ENCODE measurements at places on chromosomes 4 and X.

DNA sequence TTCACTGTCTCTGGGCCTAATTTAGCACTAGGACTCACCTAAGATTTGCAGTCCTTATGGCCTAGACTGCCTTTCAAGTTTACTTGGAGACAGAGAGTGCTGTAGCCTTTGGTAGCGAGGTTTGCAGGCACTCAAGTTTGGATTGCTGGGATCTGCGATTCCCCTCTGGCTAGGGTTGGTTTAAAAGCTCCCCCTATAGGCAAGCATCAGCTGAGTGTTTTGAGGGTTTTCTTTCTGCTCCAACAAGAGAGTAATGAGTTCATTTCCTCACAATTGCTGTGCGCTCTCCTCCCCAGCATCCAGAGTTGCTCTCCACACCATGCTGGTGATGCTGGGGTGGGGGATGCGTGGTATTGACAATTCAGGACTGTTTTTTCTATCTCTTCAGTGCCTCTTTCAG is 206.9 kb downstream of the GLUD2 start:
- DNase-seq, result no peak

DNA sequence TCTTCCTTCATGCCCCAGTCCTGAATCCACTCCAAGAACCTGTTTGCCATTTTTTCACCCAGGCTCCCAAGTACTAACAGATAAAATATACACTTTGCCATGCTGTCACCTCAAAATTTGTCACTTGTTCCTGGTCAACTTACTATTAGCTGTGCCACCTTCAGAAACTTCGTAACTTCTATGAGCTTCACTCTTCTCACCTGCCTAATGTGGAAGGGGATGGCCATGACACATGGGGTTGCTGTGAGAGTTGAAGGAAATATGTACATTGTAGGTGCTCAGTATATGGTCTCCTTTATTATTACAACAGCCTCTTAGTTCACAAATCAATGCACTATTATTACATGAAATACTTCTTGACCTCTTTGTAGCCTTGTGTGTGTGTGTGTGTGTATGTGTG is 10.4 kb downstream of the TMSB4X start:
- no peak for DNase-seq

GRCh38 chr4:54954656-54955388 is 170.6 kb downstream of the KDR start:
- DNase-seq, result no peak

DNA sequence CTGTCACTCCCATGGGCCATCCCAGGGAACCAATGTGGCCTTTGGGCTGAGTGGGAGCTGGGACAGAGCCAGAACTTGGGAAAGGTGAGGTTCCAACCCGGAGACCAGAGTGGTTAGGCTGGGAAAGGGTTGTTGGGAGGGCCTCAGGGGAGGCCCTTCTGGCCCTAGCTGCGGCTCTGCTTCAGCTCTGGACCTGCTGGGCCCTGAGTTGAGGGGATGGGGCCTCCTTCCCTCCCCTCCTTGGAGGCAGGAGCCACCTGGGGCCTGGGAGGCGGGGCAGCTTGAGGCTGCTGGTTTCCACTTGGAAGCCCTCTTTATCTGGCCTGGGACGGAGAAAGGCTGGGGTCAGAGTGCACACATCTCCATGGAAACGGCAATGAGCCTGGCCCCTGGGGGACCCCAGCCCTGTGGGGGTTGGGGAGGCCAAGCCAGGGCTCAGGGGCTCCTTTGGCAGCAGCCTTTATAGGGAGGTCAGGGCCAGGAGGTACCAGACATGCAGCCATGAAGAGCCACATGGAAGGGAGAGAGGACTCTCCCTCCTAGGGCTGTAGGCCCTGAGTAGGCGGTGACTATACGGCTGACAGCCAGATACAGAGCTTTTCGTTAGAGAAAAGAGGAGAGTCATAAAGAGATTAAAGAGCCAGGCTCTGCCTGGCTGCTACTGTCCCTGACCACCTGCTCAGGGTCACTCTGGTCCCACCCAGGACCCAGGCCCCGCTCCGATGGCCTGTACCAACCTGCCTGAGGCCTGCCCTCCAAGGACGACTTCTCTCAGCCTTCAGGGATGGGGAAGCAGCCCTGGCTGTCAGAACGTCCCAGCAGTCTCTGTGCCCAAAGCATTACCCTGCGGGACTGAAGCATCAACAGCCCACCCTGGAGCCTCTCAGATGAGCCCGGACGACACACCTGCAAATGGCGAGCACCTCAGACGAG is 6.9 kb upstream of the NSD2 start:
- DNase-seq, result peak; percentile 73

DNA sequence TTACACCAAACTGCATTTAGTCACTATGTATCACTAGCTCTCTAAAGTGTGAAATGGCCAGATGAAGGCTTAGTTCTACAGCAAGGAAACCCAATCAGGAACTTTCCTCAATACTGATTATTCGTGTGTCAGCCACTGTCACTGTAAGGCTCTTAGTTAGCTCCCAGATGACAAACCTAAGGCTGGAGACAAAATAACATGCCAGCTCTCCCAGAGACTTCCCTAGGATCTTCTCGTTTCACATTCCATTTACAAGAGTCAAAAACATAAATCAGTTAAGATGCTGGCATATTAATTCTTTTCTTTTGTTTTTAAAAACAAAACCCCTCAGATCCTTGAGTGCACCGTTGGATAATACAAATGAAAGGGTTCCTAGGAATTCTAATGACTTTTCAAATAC is 88.2 kb upstream of the TFDP3 start:
- no peak for DNase-seq

- DNase-seq, result peak; percentile 40
Measured at GRCh38 chr4:142353149-142353738, 492.9 kb downstream of the INPP4B start.

DNA sequence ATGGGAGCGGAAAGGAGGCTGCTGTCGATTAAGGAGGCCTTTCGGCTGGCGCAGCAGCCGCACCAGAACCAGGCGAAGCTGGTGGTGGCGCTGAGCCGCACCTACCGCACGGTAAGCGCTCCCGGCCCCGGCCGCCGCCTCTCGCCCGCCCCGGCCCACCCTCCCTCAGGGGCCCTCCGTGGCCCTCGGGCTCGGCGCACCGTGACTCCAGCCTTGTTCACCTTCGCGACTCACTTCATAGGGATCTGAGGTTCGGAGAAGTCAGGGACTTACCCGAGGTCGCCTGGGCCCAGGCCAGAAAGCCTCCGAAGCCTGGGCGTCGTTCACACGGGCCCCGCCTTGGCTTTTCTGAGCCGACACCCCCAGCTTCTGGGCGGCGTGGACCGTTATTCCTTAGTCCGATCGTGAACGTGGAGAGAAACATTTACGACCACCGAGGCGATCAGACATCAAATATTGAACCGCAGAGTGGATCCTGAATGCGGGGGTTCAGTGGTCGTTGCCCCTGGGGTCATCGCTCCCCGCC is 362 bp downstream of the NCAPG start:
- DNase-seq, result no peak

DNA sequence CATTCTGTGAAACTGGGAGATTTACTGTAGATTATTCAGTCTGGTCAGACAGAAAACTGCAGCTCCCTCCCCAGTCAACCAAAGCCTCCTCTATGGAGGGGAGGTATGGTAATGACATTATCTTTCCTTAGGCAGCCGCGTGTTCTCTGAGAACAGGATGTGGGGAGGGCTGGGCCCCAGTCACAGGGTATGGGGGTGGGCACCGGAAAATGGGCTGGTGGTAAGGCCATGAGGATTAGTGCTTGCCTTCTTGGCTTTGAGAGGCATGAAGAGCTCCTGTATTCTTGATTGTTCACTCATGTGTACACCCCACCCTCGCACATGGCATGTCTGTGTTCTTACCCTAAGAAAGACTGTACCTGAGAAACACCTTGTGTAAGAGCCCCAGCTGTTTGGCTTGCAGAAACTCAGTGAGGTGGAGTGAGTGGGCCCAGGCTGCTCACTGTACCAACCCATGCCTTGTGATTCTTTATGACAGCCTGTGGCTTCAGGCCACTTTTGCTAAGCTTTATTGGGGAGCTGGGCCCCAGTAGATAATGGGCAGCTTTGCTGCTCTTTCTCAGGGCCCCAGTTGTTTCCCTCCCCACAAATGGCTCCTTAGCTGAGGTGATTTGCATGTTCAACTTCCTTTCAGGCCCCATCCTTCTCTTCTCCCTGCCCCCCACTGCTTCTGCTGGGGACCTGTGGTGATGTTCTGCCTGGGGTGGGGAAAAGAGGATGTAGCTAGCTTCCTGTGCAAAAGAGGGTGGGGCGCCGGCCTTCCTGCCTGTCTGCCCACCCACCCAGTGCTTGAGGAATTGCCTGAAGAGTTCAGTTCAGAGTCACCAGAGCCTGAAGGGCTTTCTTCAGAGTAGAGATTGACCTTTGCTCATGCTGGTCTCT is 30.7 kb downstream of the MSN start:
- DNase-seq, result no peak

DNA sequence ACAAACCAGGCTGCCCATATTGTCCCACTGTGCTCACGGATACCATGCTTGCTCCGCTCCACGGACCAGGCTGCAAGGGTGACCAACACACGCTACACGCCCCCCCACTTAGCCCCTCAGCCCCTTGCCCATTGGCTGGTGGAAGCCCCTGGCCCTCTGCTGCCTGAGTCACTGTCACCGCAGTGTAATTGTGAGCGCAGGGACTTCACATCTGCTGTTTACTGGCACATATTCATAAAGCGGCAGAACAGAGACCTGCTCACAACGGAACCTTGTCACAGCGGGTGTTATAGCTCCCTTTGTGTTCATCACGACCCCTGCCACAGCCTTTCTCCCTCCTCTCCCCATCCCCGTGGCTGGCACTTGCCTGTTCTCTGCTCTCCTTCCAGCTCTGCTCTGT is 83.7 kb downstream of the PSAPL1 start:
- peak; percentile 83 for DNase-seq

DNA sequence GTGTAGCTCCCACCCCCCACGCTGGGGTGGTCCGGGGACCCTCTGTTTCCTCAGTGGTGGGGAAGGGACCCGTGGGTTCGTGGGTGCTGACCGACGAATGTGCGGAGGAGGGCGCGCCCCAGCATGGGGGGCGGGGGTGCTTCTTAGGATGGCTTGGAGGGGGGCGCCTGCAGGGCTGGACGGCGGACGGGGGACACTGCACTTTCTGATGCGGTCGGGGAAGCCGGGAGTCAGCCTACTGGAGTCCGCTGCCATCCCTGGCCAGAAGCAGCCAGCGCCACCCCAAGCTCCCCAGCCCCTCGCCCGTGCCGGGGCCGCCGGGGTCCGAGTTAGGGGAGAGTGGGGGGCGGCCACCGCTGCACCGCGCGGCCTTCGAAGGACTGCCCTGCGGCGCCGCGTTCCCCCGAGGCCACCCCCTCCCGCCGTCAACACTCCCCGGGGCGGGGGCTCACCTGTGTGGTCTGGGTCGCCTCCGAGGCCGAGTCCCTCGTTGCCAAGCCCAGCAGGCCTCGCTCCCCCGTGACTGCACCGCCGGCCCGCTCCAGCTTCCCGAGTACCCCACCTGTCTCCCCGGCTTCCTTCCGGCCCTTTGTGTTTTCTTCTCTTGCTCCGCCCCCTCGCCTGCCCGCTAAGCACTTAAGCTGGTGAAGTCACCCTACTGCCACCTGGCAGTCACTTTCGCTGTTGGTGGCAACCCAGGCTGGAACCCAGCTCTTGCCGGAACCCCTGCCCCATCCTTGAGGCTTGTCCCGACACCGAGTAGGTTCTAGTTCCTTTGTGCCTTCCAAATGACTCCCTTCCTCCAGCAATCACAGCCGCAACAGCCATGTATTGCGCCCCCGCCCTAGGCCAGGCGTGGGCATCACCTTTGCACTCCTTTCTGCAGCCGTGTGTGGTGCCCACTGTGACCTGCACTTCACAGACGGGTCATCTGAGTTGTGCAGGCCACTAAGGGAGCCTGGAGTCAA is at the start of gene OCIAD2:
OCIAD2 (minus strand) TSS at position 569 of the 968 bp plus-strand sequence. CDS start 2,225 bp downstream, outside the sequence.
- DNase-seq, result peak; percentile 87

DNA sequence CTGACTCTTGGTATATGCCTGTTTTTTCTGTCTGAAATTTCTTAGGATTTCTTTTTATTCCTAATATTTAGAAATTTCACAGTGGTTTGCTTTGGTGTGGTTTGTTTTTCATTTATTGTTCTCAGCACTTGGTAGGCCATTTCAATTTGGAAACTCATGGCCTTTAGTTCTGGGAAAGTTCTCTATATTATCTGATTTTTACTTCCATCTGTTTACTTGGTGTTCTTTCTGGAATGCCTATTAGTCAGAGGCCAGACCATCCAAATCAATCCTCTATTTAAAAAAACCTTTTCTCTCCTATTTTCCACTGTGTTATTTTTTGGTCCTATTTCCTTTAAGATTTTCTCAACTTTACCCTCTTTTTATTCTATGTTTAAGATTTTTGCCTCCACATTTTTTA is 188.1 kb upstream of the SFRP2 start:
- no peak for DNase-seq

DNA sequence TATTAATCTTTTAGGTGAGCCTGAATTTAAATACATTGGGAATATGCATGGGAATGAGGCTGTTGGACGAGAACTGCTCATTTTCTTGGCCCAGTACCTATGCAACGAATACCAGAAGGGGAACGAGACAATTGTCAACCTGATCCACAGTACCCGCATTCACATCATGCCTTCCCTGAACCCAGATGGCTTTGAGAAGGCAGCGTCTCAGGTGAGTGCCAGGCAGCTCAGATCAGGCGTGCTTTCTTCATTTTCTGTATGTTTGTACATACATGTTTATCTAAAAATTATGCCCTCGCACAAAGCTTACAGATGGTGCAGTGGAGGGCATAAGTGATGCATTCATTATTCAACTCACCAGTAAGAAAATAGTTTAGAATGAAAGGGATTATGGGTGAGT is 85.6 kb downstream of the CPE start:
- DNase-seq, result peak; percentile 21

Measured in retina (tissue), 1 donor.